CD4-positive, alpha-beta T cell treated with Interleukin-12 subunit alpha and Interleukin-12 subunit beta, for 1 hour (primary cell): ENCODE measurements at places on chromosomes 13 and 19.

DNA sequence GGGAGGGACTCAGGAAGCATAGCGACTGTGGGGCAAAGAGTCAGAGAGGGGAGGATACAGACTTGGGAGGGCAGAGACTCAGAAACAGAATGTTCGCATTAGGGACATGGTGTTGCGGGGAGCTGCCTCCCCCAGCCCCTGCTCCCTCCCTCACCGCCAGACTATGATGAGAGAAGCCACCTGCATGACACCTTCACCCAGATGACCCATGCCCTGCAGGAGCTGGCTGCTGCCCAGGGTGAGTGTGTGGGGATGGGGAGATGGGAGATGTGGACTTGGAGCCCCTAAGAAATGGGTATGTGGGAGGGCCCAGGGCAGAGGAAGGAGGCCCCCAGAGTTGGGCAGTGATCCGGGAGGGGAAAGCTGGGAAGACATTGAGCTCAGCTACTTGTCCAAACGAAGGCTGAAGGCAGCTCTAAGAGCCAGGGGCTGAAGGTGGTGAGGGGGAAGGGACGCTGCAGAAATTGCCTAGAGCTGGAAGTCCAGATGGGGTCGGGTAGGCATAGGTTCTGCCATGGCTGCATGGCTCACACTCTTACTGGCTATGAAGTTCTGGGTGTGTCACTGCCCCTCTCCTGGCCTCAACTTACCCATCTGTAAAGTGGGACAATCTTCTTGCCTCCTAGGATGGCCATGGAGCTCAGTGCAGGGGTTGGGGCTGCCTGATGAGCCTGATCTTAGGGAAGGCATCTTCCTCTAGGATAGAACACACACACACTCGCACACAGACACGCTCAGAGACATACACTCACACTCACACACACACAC, 1.4 kb downstream of the SPACA6 start:
- DNase-seq, result no peak

GRCh38 chr13:80906860-80907259, 565.9 kb upstream of the SPRY2 start:
- DNase-seq, result no peak

- DNase-seq, result no peak
Measured at GRCh38 chr13:72127031-72127430, 260.0 kb upstream of the DACH1 start.

- DNase-seq, result peak; percentile 20
Measured at GRCh38 chr13:114067381-114067885, 65.0 kb downstream of the RASA3 start.

DNA sequence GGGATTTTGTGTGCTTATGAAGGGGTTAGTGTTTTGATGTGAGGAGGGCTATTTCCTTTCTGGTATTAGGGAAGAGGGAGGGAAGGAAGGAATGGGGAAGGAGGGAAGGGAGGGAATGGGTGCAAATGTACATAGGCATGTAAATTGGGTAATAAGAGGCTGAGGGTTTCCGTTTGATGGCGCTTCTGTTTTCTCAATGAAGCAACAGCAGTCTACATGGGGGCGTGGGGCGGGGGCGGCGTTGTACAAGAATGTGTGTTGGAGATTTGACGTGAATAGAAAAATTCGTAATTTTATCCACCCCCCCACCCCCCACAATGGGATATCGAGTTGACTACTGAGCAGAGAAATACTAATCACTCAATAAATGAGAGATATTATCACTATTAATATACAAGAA, 52.5 kb downstream of the PDS5B start:
- no peak for DNase-seq

DNA sequence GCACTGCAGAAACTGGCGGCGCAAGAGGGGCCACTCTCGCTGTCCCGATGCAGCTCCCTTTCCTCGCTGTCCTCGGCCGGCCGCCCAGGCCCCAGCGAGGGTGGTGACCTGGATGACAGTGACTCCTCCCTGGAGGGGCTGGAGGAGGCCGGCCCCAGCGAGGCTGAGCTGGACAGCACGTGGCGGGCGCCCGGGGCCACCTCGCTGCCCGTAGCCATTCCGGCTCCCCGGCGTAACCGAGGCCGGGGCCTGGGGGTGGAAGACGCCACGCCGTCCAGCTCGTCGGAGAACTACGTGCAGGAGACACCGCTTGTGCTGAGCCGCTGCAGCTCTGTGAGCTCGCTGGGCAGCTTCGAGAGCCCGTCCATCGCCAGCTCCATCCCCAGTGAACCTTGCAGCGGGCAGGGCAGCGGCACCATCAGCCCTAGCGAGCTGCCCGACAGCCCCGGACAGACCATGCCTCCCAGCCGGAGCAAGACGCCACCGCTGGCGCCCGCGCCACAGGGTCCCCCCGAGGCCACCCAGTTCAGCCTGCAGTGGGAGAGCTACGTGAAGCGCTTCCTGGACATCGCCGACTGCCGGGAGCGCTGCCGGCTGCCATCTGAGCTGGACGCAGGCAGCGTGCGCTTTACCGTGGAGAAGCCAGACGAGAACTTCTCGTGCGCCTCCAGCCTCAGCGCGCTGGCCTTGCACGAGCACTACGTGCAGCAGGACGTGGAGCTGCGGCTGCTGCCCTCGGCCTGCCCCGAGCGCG, 12.4 kb downstream of the C19orf25 start:
- no peak for DNase-seq

GRCh38 chr19:12847159-12848139, 9.1 kb downstream of the MAST1 start:
- peak; percentile 83 for DNase-seq

- no peak for DNase-seq
Measured at GRCh38 chr13:21883713-21884112, 212.8 kb downstream of the FGF9 start.

- DNase-seq, result no peak
Measured at GRCh38 chr13:50654331-50654730, 189.2 kb downstream of the DLEU7 start.

- DNase-seq, result no peak
Measured at GRCh38 chr19:48565090-48565489, 13.1 kb downstream of the SULT2B1 start.

- no peak for DNase-seq
Measured at GRCh38 chr19:4521888-4522242, 3.6 kb upstream of the PLIN4 start.

- DNase-seq, result no peak
Measured at GRCh38 chr13:99545361-99545760, 44.1 kb downstream of the TM9SF2 start.

DNA sequence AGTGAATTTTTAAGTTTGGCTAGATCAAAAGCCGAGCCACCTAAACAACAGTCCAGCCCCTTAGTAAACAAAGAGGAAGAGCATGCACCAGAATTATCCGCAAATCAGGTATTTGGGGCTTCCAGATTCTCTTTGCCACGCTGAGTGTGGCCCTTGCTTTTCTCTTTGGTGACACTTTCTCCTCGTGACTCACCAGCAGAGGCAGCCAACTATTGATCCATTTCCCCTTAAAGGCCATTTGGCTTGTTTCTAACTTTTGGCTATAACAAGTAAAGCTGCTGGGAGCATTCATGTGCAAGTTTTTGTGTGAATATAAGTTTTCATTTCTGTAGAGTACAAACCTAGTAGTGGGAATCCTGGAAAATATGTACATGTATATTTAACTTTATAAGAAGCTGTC, 17.6 kb upstream of the WDR88 start:
- no peak for DNase-seq

DNA sequence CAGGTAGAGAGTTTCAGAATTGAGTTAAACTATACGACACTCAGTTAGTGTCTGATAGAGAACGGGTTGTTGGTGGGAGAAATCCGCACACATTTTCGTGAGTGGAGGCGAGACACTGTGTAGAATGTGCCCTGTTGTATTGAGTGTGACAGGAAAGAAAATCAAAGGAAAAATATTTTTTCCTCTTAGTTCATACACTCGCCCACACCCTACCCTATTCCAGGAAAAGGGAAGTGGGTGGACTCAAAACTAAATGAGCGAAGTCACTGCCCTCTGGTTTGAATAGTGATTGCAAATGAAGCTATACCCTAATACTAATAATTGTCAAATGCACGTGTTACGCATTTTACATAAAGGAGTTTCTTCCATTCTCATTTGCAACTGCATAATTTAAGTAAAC, 2.0 kb downstream of the ZNF347 start:
- no peak for DNase-seq

- DNase-seq, result no peak
Measured at GRCh38 chr13:39034085-39034484, 3.8 kb downstream of the PROSER1 start.

- DNase-seq, result no peak
Measured at GRCh38 chr13:111486331-111486730, 165.9 kb downstream of the TEX29 start.

- no peak for DNase-seq
Measured at GRCh38 chr13:43528992-43529391, 257.8 kb downstream of the ENOX1 start.

- no peak for DNase-seq
Measured at GRCh38 chr19:42466521-42467182, 23.9 kb upstream of the CXCL17 start.

GRCh38 chr19:19751846-19752245, 18.9 kb upstream of the ZNF14 start:
- no peak for DNase-seq

- DNase-seq, result no peak
Measured at GRCh38 chr13:79932556-79932955, 408.4 kb downstream of the SPRY2 start.

DNA sequence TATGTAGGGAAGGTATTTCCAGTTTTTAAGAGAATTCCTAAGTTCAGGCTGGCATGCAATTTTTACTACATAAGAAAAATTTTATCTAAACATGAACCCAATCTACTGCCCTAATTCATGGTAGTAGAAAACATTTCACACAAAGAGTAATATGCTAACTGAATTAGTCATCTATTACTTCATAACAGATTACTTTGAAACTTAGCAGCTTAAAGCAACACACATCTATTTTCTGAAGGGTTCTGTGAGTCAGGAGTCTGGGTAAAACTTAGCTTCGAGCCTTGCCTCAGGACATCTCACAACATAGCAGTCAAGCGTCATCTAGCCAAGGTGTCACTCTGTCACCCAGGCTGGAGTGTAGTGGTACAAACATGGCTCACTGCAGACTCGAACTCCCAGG, 537.5 kb downstream of the DCT start:
- no peak for DNase-seq

DNA sequence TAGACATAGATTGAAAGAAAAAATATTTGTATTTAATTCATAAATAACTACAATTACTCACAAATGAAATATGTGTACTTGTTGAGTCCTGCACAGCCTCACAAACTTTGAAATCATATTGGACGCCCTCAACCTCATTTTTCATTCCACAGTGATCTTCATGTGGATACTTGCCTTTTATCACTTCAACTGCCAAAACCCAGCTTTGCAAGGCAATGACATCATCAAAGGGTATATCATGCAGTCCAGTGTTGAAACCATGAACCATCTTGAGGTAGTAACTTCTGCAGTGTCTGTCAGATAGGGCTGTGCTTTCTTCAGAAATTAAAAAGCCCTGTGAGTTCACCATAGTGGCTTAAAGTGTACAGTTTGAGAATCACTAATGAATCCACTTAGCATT, 82.2 kb downstream of the HS6ST3 start:
- no peak for DNase-seq

DNA sequence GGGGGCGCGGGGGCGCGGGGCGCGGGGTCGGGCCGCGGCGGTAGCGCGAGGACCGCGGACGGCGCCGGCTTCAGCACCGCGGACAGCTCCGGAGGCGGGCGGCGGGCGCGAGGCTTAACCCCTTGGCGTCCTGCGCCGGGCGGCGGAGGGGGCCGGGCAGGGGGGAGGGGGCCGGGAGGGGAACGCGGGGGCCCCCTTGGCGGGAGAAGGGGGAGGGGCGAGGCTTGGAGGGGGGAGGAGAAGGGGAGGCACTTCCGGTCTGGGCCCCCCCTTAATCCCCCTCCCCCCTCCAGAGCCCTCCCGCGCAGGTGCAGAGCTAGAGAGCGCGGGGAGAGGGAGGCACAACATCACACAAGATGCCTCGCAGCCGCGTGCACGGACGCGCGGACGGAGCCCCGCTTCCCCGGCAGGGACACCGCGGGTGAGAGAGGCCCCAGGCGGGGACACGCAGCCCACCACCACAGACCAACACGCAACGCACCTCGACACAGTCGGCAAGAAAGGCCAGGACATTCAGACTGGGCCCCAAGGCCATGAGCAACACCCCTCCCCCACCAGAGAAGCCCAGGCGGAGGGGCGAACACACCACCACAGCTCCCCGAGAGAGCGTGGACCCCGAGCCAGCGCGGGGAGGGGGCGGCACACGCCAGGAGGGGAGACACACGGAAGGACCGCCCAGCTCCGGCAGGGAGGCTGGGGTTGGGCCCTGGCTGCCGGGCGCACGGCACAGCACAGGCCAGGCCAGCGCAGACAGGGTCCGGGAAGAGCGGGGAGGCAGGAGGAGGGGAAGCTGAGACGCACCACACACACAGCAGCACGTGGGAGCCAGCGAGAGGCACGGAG, 24.1 kb downstream of the SHANK1 start:
- peak; percentile 6 for DNase-seq
